ENCODE measurements at places on chromosomes 1 and 21.

- DNase-seq = no peak
These were observed 494 bp downstream of the NT5C1A start for GRCh38 chr1:39671433-39671792.

DNA sequence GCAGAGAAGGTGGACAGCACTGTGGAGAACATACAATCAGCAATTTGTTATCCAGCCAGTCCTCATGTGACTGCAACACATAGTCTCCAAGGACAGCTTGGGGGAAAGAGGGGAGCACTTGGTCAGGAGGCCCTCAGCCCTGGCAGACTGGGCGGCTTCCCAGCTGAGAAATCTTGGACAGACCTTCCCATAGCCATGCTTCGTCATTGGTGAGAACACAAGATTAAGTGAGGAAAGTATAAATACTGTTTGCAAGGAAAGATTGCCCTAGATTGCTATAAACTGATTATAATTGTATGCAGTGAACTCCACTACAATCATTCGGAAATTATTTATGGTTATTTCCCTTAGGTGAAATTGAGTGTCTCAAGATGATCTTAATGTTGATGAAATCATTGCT lies 131.5 kb downstream of the LMX1A start:
- no peak for DNase-seq

GRCh38 chr1:205547936-205548827 lies 43.7 kb downstream of the CDK18 start:
- DNase-seq = no peak

DNA sequence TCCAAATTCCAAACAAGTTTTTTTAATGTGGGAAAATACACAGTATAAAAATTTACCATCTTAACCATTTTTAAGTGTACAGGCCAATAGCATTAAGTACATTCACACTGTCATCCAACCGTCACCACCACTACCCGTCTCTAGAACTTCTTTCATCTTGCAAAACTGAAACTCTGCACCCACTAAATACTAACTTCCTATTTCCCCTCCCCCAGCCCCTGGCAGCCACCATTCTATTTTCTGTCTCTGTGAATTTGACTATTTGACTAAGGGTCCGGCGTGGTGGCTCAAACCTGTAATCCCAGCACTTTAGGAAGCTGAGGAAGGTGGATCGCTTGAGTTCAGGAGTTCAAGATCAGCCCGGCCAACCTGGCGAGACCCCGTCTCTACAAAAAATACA lies 36.1 kb downstream of the CLSTN1 start:
- DNase-seq = no peak

- DNase-seq = no peak
These were observed 72.1 kb downstream of the LMO4 start for GRCh38 chr1:87400813-87401212.

DNA sequence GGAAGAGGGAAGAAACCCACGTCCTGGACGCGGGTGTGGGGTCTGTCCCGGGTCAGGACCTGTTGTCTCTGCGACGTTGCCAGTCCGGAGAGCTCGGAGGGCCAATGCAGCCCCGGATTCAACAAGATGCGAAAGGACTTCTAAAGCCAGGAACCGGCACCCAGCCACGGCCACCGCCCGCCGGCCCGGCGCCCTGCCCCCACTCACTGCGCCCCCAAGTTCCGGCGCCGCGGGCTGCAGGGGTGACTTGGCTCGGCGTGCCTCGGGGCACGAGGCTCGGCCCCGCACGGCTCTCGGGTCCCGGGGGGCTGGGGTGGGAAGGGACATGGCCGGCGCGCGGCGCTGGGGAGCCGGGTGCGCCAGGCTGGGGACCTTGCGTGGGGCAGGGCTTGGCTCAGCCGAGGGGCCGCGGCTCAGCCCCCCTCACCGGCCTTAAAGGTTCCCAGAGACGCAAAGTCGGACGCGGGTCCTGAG lies 51.8 kb upstream of the H6PD start:
- DNase-seq = no peak

DNA sequence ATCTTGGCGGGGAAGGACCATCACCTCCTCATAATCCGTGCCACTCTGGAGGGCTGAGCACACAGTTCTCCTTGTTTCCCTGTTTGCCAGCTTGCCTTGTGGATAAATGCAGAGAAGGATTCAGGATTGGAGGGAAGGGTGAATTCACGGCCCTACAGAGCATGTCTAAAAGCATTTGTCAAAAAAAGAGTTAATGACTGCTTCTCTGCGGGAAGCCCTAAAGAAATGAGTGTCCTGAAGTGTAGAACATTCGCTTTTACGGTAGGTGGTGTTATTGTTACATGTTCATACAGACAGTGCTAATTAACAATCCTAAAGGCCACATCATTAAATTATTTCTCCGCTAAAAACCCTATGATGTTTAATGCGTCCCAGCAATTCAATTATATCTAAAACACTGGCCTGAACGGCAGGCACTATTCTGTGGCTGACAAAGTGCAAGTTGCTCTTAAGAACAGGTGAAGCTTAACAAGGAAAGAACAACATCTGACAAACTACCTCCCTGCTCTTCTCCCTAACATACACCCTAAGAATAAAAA lies 112.3 kb upstream of the NFIA start:
- DNase-seq = peak; percentile 52

DNA sequence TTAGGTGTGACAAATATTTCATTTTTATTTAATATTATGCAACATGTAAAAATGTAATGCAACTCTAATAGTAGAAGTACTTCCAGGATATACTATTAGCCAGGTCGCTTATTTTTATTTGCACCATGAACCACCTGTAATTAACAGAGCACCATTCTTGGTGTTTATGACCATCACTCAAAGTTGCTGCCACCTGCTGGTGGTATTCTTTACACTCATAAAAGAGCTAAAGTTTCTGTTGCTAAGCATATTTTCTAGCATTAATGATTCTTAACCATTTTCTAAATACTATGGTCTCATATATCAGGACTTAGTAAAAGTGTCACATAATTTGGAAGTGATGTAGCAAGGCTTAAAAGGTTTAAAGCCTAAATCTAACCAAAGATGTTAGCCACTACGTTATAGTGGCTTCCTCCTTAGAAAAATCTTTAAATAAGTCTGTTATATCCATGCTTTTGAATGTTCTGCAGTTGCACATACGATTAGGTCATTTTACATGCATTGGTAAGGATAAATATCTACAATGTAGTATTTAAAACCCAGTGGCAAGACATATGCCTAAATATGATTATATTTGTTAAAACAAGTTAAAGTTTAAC lies 244.5 kb downstream of the NEGR1 start:
- DNase-seq = peak; percentile 58

- DNase-seq = peak; percentile 28
These were observed 45.3 kb downstream of the KCNC4 start for GRCh38 chr1:110255392-110255787.

- no peak for DNase-seq
These were observed 2.7 kb upstream of the FMO1 start for GRCh38 chr1:171245458-171246064.

DNA sequence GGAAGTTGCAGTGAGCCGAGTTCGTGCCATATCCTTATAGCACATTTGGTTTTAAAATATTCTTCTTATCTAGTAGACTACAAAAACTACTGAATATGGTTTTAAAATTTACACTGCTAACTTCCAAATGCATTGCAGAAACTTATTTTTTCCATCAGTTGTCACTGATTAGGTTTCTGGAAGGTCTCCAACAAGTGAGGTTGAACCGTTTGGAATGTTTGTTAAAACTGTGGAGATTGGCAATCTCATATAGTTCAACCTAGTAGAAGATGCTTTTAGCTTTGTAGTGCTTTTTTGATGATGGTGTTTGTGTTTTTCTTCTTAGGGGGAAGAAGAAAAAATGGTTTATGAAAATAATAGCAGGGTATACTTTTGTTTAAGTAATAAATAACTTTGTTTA lies 12.9 kb downstream of the CENPF start:
- no peak for DNase-seq

DNA sequence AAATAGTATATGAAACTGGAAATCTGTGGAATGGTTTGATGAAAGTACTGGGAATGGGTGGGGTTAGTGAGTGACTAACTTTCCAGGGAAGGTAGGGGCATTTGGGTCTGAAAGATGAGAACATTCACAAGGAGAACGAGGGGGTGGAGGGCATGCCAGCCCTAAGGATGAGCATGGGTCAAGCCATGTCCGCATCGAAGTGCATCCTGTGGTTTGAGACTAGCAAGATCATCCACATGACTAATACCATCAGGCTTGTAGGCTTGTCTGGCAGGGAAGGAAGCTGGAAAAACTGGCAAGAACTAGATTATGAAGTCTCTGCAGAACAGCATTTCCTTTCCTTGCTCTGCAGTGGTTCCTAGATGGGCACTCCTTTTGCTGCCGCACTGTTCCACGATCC lies 70.4 kb upstream of the UBE2U start:
- no peak for DNase-seq

DNA sequence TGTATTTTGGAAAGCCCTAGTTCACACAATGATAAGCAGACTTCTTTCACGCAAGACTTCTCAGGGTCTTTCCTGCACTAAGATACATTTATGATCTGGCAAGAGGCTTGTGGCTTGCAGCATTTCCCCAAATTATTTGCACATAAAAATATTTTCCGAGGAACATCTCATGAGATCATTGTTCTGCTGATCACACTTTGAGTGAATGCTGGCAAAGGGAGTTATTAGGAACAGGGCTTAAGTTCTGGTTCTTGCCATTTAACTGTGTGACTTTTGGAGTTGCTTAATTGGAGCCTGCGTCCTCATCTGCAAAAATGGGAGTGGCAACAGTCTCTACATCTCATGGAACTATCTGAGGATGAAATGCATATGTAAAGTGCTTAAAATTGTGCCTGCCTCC lies 50.2 kb downstream of the GADD45A start:
- DNase-seq = no peak

DNA sequence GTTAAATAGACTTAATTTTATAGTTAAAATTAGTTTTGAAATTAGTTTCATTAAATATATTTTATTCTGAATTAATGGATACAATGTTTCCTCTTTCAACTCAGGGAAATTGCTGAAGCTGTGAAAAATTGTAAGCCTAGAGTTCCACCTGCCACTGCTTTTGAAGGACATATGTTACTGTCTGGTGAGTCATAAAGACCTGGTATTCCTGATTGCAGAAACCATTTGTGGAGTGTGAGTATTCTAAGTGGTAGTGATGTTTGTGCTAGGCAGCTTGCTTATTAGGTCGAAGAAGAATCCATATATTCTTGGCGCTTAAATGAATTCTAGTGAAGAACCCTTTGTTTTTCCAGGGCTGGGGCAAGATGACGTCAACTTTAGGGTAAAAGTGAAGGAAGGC lies 34.0 kb downstream of the MTR start:
- no peak for DNase-seq

DNA sequence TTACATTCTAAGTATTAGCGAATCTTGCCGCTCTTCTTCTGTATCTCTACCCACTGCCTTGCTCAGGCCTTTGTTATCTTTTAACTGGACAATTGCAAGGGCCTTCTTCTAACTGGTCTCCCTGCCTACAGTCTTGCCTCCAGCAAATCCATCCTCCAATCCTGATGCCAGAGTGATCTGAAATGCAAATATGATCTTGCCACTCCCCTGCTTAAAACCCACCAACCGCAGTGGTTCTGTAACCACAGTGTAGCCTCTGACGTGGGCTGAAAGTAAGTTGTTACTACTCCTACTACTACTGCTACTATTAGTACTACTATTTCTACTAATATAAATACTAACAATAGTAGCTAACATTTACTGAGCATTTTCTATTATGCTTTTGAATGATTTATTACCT lies 12.4 kb downstream of the MOV10 start:
- DNase-seq = no peak

DNA sequence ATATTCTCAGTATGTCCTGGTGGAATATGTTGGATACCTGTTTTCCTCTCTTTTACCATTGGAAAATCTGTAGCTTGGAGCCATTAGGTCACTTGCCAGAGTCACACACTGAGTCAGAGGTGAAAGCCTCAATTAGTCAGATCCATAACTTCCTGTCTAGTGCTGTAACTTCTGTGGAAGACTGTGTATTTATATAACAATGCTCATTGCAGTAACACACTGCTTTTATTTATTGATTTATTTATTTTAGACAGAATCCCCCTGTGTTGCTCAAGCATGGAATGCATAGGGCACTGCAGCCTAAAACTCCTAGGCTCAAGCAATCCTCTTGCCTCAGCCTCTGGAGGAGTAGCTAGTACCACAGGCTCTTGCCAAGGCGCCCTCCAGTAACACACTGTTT lies 1.3 kb upstream of the DOCK7 start:
- DNase-seq = no peak

DNA sequence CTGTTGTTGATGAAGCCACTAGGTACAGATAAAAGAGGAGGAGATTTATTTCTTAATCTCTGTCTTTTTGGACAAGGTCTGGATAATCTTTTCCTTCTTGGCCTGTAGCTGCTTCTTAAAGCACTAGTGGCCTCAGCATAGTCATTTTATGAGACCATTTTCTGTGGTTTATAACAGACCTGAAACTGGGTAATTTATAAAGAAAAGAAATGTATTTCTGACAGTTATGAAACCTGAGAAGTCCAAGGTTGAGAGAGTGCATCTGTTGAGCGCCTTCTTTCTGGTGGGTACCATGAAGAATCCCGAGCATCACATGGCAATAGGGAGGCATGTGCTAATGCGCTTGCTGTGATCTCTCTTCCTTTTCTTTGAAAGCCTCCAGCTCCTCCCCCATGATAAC lies 36.7 kb upstream of the PDC start:
- DNase-seq = no peak

GRCh38 chr1:53011175-53011574 lies 50.8 kb upstream of the PODN start:
- DNase-seq = no peak

- peak; percentile 20 for DNase-seq
These were observed 6.4 kb downstream of the UTP11 start for GRCh38 chr1:38018864-38019343.

DNA sequence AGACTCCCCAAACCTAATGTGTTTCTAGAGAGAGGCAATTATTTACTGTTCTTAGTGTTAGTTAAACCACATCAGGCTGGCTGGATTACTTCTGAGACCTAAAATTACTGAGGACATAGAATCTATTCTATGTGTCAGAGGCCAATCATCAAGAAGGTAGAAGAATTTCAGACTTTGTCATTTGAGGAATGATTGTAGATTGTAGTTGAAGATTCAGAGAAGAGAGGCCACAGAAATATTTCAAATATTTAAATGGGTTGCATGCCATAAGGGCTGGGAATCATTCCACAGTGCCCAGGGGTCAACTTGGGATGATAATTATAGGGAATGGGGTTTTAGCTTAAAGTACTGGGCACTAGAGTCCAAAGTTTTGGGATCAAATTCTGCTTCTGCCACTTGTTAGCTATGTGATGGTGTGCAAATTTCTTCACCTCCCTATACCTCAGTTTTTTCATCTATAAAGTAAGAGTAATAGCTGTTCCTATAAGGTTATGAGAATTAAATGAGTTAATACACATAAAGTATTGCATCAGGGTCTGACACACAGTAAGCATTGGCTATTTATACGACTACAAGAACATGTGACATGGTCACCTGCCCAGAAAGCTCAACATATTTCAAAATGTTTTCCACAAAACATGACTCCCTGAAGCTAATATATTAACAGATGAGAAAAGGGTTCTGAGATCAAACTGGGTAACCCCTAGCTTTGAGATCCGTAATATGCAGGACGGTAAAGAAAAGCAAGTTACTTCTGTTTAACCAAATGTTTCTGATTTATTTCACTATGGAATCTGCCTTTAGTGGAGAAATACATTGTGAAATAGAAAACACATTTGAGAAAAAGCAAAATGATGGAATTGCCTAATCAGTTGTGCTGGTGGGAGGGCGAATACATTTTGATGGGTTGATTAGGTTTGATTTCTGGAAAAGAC lies 69.7 kb upstream of the SPAG17 start:
- no peak for DNase-seq

- DNase-seq = no peak
These were observed 9.8 kb upstream of the P3R3URF start for GRCh38 chr1:46186076-46186475.

Data from NCI-H1105 treated with DMSO at 0.1 percent for 48 hours (cell line).